ENCODE measurements at places on chromosomes 2 and 18.
A peak's percentile ranks its signal among the peaks of the same experiment; 100 is the strongest.

- DNase-seq: no peak
Observed at GRCh38 chr2:123530004-123530403, 495.1 kb upstream of the CNTNAP5 start.

GRCh38 chr2:1625281-1626001 lies 118.9 kb downstream of the PXDN start:
- peak; percentile 58 for DNase-seq

GRCh38 chr2:234976479-234977227 lies 24.8 kb downstream of the SH3BP4 start:
- no peak for DNase-seq

- DNase-seq: no peak
Observed at GRCh38 chr2:240889601-240890560, 6.1 kb downstream of the MAB21L4 start.

- no peak for DNase-seq
Observed at GRCh38 chr2:160201849-160202539, 1.9 kb upstream of the ITGB6 start.

DNA sequence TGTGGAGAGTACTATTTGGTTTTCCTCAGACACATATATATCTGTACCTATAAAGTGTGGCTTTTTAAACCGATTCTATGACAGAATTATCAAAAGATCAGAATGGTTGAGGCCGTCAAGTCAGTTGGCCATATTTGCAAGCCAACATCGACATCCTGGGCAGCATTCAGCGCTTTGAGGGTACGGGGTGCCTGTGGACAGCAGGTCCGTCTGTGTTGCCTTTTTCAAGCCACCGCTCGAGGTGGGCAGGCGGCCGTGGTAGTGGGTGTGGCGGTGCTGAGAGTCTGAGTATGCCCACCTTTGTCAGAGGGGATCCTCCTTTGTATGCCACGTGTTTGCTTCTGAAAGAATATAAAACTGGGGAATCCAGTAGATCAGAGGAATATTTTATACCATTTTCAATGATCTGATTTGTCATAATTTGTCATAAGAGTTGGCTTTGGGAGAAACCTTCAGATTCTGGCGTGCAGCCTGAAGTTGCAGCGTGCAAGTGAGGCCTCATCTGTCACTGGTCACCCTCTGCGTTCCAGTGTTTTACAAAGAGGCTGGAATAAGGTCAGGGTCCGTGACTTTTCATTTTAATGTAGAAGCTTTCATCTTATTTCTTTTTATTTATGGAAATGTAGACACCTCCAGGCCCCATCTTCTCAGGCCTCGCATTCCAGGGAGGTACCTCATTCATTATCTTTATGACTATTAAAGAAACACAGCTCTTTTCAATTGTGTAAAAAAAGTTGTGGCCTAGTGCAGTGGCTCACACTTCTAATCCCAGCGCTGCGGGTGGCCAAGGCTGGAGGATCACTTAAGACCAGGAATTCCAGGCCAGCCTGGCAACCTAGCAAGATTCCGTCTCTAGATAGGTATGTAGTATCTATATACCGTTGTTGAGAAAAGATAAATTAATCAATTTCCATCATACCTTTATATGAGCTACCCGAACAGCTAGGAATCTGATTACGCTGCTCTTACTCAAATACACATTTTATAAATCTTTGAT lies 37.8 kb upstream of the RBM44 start:
- DNase-seq: no peak

DNA sequence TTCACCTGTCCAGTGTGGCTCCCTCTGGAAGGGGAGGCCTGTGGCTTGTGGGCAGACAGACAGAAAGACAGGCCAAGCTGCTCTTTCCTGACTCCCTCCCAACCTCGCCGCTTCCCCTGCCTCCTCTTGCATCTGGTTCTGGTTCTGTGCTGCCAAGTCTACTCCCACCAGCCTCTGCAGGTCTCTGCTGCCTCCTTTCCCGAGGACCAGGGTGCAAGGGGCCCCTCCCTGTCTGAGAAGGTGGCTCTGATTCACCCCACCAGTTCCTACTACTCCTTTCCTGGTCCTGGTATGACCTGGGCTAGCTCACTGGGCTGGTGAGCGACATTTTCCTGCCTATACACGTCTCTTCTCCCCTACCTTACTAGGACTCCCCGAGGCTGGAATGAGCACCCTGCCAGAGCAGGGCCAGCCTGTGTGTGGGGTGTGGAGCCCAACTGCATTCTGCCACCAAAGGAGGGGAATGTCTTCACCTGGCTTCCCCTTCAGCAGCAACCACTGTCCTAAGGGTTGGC lies 238.5 kb downstream of the CELF4 start:
- DNase-seq: no peak

DNA sequence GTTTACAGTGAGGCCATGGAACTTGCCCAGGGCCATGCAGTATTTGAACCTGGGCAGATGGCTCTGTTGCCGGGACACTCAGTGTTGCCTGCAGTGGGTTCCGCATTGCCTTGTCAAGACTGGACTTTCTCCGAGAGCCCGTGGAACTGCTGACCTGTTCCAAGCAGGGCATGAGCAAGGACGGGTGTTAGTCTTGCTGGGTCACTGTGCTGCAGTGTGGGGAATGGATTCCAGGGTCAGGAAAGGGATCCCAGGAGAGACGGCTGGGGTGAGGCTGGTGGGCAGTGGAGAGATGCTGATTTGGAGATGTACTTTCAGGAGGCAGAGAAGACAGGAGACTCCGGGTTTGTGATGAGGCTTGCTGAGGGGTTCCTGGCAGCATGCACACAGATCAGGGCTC lies 348.7 kb upstream of the HS6ST1 start:
- DNase-seq: no peak

- DNase-seq: peak; percentile 37
Observed at GRCh38 chr2:54528311-54528955, 72.3 kb downstream of the SPTBN1 start.

- DNase-seq: peak; percentile 75
Observed at GRCh38 chr2:172972005-172972619, 103.5 kb upstream of the MAP3K20 start.

- no peak for DNase-seq
Observed at GRCh38 chr2:237987268-237987667, 20.5 kb downstream of the UBE2F start.

- DNase-seq: peak; percentile 72
Observed at GRCh38 chr2:157261199-157261782, 3.8 kb downstream of the GALNT5 start.

- no peak for DNase-seq
Observed at GRCh38 chr2:66512626-66513025, 77.7 kb downstream of the MEIS1 start.

DNA sequence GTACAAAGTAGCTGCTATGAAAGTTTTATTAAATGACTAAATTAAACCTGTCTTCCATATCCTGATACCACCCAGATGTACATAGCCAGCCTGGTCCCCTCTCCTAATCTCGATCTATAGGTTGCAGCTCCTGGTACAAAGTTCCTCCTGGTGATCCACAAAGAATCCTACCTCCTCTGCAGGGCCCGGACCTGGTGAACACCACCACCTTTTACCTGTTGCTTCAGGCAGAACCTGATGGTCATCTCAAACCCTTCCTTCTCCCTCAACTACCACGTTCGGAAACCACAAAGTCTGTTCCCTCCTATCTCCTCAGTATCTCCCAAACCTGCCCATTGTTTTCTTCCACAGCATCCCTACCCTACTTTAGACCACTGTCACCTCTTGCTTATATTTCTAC lies 15.5 kb downstream of the FOXI3 start:
- DNase-seq: no peak
